ENCODE measurements at places on chromosomes 12 and 14.

DNA sequence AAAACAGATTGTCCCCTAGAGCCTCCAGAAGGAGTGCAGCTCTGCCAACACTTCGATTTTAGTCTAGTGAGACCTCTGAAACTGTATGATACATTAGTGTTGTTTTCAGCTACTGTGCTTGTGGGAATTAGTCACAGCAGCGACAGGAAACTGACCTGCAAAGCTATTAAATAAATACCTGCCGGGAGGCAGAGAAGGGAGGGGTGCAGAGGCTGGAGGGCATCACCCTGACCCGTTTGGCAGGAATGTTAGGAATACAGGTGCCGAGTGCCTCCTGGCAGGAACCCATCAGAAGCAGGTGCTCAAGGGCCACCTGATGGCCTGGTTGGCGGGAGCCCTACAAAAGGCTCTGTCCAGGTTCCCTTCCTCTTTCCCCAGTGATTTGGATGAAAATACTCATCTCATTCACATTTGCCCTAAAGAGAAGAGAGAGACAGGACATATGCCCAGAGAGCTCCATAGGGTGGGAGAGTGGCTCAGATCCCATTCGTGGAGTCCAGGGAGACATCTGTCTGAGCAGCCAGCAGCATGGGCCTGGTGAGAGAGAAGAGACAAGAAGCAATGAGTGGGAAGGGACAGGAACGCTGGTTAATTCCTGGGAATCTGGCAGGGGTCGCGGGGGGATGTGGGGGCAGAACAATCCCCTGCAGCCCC lies 44.6 kb downstream of the C14orf132 start:
- DNase-seq = no peak

GRCh38 chr12:4107436-4107878 lies 166.1 kb upstream of the CCND2 start:
- peak; percentile 65 for DNase-seq

GRCh38 chr14:74525361-74525851 lies 31.8 kb downstream of the ISCA2 start:
- no peak for DNase-seq

DNA sequence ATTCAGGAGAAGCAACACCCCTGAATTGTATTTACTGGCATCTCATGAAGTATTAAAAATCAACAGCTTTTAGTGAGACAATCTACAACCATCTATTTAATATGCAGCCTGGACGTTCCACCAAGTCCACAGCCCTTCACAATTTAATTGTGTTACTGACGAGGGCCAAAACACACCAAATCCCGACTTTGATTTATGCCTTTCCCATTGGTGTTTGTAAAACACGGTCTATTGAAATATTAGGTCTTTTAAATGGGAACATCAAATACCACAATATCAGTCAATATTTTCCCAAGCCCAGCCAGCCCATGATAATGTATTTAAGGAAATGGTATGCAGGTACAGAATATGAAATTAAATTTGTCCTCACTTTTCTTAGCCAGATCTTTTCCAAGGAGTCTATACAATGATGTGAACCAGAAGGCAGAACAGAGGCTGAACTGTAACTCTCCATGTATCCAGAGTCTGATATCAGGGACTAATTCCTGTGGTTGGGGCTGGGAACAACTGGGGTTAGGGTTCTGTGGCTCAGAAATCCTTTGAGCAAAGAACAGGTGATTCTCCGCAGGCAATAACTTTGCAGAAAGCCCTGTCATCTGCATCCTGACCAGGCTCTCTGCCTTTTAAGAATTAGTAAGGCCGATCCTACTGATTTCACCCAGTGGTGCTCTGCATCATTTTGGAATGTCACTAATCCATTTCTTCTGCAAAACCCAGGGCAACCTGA lies 179.3 kb upstream of the GZMB start:
- no peak for DNase-seq

DNA sequence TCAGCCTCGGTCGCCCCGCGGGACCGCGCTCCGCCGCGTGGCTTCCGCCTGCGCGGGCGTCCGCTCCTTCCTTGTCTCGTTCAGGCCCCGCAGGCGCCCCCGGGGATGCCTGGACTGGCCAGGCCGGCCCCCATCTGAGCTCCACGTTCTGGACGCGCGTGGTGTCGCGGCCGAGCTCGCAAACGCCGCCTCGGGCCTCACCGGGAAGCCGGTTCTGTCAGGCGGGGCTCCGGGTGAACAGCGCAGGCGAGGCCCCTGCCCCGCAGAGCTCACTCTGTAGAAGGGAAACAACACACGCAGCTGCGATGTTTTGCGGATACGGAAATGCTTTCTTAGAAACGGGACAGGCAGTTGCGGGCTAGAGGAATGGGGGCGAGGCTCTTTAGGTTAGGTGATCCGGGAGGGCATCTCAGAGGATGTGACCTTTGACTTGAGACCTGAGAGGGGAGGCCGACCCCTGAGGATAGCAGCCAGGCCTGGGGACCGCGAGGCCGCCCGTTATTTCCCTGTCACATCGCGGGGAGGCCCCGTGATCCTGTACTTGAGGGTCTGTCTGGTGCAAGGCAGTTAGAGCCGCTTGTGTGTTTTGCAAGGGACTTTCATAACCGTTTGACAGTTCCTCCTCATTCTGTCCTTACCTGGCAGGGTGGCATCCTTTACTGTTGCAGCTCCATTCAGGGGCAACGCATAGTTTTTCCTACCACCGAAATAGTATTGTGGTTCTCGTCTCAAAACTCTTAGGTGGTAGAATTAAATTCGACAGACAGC lies 584 bp downstream of the VRK1 start:
- DNase-seq = peak; percentile 48

DNA sequence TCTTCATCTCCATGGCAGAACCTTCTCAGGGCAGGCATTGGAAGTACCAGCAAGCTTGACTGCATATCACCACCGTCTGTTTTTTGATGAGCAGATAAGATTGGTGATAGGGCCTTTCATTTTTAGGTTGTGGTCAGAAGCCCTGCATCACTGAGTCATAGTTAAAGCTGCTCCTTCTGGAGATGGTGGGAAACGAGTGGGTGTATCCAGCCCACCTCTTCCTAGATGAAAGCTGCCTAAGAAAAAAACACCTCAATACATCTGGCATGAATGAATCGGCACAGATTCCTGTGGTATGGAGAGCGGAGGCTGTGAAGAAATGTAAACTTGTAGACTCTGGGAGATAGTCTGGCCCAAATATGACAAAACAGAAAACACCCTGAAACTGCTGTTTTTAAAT lies 248.7 kb upstream of the EGLN3 start:
- DNase-seq = no peak

DNA sequence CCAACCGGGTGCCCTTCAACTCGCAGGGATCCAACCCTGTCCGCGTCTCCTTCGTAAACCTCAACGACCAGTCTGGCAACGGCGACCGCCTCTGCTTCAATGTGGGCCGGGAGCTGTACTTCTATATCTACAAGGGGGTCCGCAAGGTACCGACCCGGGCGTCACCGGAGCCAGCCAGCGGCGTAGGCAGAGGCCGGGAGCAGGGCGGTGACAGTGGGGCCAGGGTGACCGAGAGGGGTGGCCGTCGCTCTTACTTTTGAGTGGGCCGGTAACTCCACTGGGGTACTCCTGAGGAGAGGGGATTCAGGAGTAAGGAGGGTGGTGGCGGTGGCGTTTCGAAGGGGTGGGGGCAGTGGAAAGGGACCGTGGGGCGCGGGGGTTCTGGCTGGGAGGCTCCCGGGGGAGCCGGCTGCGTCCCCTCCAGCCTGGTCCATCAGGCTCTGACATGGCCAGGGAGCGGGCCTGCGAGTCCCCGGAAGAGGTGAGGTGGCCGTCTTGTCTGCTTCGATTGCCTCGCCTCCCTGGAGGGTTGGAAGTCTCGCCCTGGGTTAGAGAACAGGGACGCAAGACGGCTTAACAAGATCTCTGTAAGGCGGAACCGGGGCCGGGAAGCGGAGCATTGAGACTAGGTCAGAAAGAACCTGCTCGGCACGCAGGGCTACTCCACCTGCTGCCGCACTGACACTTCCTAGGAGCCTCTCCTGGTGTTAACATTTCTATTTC lies 491 bp downstream of the WDR20 start:
- DNase-seq = peak; percentile 51

- DNase-seq = no peak
Observed at GRCh38 chr14:104794993-104795780, at the start of gene AKT1. Gene AKT1, minus strand, starts transcription at chr14:104795748. Its CDS starts 3,105 bp downstream, at chr14:104792643.

DNA sequence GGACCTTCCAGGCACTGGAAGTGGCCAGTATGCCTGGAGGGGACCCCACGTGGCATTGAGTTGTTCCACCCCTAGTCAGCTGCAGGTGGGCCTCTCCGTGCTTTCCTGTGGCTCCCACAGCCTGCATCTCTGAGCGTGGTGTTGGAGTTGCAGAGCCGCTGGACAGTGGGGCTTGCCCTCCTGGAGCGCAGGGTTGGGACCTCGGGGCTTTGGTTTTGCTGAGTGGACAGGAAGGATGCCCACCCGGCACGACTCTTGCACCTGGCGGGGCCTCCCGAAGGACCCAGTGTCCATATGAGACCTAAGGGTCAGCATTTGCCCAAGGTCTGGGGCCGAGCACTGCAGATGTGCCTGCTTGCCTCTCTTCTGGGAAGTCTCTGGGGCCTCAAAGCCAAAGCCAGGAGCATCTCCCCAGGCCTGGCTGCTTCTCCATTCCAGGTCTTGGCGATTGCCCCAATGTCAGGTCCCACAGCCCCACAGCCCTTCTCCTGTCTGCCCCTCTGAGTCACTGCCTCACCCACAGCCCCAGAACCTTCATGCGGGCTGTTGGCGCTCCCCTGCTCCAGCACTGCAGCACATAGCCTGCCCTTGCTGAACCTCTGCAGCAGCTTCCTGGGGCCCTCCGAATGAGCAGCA lies 1.5 kb downstream of the PACS2 start:
- DNase-seq = no peak

DNA sequence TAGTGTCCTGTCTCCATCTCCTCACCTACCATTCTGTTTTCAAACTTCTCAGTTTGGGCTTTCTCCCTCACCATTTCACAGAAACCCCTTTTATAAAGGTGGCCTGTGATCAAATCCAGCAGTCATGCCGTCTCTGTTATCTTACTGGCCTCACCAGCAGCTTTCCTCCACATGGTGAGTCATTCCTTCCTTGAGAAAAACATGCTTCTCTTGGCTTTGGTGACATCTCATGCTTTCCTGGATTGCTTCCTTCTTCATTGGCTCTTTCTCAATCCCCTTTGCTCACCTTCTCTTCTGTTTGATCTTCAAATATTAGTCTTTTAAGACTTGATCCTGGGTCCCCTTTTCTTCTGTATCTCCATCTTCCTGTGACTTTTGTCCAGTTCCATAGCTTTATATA lies 164.9 kb downstream of the ANO4 start:
- DNase-seq = no peak

DNA sequence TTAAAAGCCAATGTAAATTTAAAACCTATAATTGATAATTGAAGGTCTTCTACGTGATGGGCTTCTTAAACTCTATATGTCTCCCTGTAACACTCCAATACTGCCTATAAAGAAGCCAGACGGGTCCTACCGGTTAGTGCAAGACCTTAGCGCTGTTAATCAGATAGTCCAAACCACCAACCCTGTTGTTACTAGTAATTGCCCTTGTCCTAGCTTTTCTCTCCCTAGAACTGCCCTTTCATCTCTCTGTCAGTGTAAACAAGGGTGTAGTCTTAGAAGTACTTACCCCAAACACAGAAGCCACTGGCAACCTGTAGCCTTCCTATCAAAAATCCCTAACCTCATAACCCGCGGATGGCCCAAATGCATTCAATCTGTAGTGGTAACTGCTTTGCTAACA lies 243.0 kb upstream of the DIO3 start:
- no peak for DNase-seq

All from K562 (cell line).